ENCODE measurements at places on chromosomes 16 and 17. TPM values are rescaled to one million over a fixed set of nuclear protein-coding genes. Genes with fewer than 3 reads are reported as not detected.

DNA sequence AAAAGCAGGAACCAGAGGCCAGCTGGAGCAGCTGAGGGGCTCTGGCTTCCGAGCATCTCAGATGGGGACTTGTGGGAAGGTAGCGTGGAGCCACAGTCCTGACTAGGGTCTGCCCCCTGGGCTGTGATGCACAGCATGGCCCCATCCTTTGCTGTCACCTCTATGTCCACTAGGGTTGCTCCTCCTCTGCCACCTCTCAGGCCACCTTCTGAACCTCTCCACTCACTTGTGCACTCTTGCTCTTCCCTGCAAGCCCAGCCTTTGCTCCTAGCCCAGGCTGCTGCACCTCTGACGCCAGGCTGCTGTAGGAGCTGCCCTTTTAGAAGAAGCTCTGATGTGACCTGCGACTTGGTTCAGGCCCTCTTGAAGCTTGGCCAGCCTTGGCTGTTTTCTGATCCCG is 24.3 kb upstream of the SMPD3 start:
- H3K27ac ChIP-seq: no peak overlapping the region
- no peak for DNase-seq
- H3K4me3 ChIP-seq: no peak overlapping the region
- H3K36me3 ChIP-seq: no peaks in the 10 kb centered on the region
- H3K27me3 ChIP-seq: no peaks in the 10 kb centered on the region

DNA sequence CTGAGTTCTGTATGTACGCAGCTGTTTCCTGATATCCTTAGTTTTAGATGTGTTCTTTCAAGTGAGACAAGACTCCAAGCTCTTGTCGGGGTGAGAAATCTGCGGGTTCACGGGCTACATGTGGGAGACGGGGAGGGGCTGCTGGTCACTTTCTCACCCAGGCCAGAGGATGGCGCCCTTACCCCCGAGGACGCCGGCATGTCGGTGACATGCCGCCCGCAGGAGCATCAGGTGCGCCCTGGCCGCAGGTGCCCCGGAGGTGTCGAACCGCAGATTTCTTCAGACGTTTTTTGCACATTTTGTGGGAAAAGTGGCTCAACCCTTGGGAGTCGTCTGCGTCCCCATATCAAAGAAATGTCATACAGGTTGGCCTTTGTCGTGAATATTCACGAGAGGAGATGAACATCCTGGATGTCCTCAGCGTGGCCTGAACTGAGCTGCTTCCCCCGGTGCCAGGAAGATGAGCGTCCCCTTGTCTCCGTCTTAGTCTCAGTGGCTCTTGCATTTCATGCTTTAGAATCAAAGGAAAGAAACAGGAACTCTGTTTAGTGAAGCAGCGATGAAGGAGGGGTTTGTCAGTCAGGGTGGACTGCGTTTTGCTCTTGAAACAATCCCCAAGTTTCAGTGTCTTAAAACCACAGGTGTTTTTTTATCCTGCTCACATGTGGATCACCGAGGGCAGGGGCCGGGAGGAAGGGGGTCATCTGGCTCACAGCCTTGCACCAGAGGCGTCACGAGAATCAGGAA is 75.4 kb upstream of the ZNF750 start:
- H3K36me3 ChIP-seq: peaks cover 17% of the 10 kb centered on the region
- no peaks in the 10 kb centered on the region for H3K4me1 ChIP-seq
- no peak overlapping the region for H3K27ac ChIP-seq
- no peak overlapping the region for H3K4me3 ChIP-seq
- no peaks in the 10 kb centered on the region for H3K27me3 ChIP-seq
- no peak for DNase-seq

- no peak for DNase-seq
- no peak overlapping the region for H3K4me3 ChIP-seq
- H3K36me3 ChIP-seq: no peaks in the 10 kb centered on the region
- no peaks in the 10 kb centered on the region for H3K4me1 ChIP-seq
- H3K27me3 ChIP-seq: peaks cover 25% of the 10 kb centered on the region
Observed at GRCh38 chr16:23213831-23214230, 31.3 kb downstream of the SCNN1G start.

- no peaks in the 10 kb centered on the region for H3K27me3 ChIP-seq
- no peak overlapping the region for H3K27ac ChIP-seq
- peaks cover 33% of the 10 kb centered on the region for H3K4me1 ChIP-seq
- peaks cover 2% of the 10 kb centered on the region for H3K36me3 ChIP-seq
- DNase-seq: no peak
Observed at GRCh38 chr17:2388020-2388682, 12.7 kb downstream of the MNT start.

DNA sequence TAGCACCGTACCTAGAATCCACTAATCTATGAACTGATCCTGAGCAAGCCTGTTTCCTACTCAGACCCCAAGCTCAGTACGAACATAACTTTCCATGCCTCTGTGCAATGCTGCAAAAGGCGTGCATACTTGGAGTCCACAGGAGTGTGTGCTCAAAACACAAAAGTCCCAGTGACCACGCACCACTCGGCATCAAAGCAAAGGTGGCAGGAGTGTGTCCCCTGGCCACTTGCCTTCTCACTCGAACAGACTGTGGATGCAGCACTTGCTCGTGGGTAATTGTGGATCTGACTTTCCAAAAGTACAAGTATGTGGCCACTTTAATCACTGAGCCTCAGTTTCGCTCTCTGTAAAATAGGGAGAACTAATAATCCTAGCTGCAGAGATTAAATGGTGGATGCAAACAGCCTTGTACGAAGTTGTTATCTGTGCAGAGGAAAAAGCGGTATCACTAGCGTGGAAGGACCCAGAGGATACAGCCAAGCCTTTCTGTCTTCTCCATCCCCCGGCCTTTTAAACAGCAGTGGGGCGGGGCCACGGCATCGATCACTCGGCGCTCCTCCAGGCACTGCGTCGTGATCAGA is 311 bp upstream of the KDM8 start:
- H3K4me3 ChIP-seq: peak overlapping the region; percentile 95
- H3K36me3 ChIP-seq: peaks cover 6% of the 10 kb centered on the region
- peak overlapping the region; percentile 97 for H3K27ac ChIP-seq
- H3K27me3 ChIP-seq: no peaks in the 10 kb centered on the region
- peak; percentile 95 for DNase-seq

- H3K36me3 ChIP-seq: peaks cover 23% of the 10 kb centered on the region
- H3K4me3 ChIP-seq: no peak overlapping the region
- peaks cover 50% of the 10 kb centered on the region for H3K4me1 ChIP-seq
- H3K27me3 ChIP-seq: no peaks in the 10 kb centered on the region
Observed at GRCh38 chr17:4326608-4327007, 39.9 kb downstream of the UBE2G1 start.

DNA sequence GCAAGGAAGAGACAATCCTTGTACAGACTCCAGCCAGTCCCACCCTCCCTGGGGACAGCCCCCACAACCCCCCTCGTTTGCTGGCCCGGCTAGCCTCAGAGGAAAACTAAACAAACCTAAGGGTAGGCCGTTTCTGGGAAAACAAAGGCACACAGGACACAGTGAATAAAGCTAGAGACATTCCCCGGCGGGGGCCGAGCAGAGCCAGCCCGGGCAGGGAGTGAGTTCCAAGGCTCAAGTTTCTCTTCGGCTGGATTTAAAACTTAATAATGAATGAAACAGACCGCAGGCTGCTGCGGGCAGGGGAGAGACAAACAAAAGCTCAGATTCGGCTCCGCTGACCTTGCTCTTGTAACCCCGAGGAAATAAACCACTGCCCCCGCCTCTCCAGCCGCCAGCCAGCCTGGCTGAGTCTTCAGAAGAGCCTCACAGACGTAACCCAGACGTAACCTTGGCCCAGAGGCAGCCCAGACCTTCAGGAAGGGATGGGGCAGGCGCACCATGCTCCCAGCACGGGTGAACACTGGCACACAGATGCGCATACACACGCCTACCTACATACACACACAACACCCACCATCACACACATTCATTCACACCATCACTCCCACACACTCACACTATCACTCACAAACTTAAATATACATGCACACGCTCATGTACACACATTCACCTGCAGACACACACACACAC is 216.0 kb downstream of the ZNF423 start:
- H3K36me3 ChIP-seq: no peaks in the 10 kb centered on the region
- H3K4me3 ChIP-seq: no peak overlapping the region
- DNase-seq: no peak
- H3K27me3 ChIP-seq: peaks cover 3% of the 10 kb centered on the region

- no peak overlapping the region for H3K27ac ChIP-seq
- no peaks in the 10 kb centered on the region for H3K27me3 ChIP-seq
- H3K4me3 ChIP-seq: no peak overlapping the region
- DNase-seq: no peak
Observed at GRCh38 chr17:28105501-28105900, 63.0 kb downstream of the NLK start.

DNA sequence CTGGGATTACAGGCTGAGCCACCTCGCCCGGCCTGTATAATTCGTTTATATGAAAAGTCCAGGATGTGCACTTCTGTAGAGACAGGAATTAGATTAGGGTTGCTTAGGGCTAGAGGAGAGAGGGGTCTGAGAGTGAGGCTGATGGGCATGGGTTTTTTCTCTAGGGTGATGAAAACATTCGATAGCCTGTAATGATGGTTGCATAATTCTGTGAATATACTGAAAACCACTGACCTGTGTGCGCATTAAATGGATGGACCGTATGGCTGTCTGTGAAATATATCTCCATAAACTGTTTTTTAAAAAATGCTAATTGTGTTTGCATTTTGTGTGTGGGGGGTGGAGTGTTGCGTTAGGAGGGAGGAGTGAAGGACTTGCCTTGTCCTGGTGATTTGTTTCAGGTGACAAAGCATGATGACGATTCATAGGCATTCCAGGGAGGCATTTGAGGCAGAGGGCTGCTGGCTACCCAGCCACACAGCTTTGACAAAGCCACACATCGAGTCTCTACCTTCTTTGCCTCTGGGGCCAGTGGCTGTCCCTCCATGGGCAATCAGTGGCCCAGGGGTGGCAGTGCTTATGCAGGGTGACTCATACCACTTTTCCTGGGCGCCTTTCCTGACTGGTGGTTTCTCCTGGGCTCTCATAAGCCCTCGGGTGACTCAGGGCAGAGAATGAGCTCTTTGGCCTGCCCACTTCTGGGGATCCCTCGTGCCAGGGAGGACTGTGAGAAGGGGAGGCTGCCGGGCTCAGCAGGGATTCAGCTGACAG is 148.5 kb upstream of the WSCD1 start:
- H3K4me3 ChIP-seq: no peak overlapping the region
- no peak overlapping the region for H3K27ac ChIP-seq
- H3K27me3 ChIP-seq: peaks cover 3% of the 10 kb centered on the region
- no peak for DNase-seq

GRCh38 chr17:72691586-72691985 is 400.9 kb downstream of the SLC39A11 start:
- DNase-seq: no peak
- no peaks in the 10 kb centered on the region for H3K36me3 ChIP-seq
- H3K4me1 ChIP-seq: no peaks in the 10 kb centered on the region
- H3K27me3 ChIP-seq: no peaks in the 10 kb centered on the region
- H3K27ac ChIP-seq: no peak overlapping the region

- no peaks in the 10 kb centered on the region for H3K36me3 ChIP-seq
- H3K4me1 ChIP-seq: peaks cover 1% of the 10 kb centered on the region
- H3K4me3 ChIP-seq: no peak overlapping the region
- H3K27ac ChIP-seq: no peak overlapping the region
Observed at GRCh38 chr16:82175627-82176026, 5.6 kb upstream of the MPHOSPH6 start.

DNA sequence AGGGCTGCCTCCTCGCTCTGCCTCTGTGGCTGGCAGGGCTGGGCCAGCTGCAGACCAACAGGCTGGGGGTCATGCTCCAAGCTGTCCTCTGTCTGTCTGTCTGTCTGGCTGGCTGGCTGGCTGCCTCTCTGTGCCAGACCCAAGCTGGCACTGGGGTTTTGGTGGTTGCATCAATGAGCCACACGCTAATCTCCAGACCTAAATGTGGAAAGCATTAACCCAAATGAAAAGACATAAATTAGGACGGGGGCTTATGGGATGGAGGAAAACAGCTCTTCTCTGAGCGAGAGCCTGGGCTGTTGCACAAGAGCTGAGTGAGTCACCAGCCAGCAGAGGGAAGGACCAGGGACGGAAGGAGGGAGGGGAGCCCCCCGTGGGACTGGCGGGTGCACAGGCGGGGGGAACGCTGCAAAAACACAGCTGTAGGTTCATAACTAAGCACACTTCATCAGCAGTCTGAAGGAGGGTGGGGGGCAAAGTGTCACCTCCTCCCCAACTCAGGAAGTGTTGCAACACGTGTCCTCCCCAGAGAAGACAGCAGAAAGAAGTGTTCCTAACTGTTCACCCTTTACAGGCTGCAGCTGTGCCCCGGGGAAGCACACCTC is 83.4 kb downstream of the GAS7 start:
- H3K4me1 ChIP-seq: peaks cover 36% of the 10 kb centered on the region
- H3K4me3 ChIP-seq: peak overlapping the region; percentile 49
- peak overlapping the region; percentile 10 for H3K27ac ChIP-seq
- DNase-seq: peak; percentile 56
- peaks cover 3% of the 10 kb centered on the region for H3K27me3 ChIP-seq

DNA sequence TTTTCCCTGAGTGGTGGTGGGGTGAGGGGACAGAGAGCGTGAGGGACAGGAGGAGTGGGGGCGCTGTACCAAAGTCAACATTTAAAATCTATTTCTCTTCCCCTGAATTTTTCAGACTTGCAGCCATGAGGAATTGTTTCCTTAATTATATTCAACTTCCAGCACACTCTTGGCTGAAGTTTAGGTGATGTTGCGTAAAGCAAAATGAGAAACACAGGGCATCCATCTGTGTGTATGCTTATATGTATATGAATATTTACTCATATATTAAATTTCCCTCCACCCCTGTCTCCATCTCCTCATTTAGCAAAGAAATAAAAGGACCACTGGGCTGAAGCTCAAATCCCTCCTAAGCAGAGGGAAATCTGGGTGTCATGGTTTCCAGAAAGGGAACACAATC is 218.1 kb downstream of the XYLT1 start:
- H3K27me3 ChIP-seq: no peaks in the 10 kb centered on the region
- no peaks in the 10 kb centered on the region for H3K4me1 ChIP-seq
- no peaks in the 10 kb centered on the region for H3K36me3 ChIP-seq
- H3K4me3 ChIP-seq: no peak overlapping the region
- no peak for DNase-seq

GRCh38 chr16:50403491-50403890 is 34.7 kb upstream of the BRD7 start:
- no peak overlapping the region for H3K4me3 ChIP-seq
- no peak overlapping the region for H3K27ac ChIP-seq
- no peaks in the 10 kb centered on the region for H3K27me3 ChIP-seq
- no peak for DNase-seq
- no peaks in the 10 kb centered on the region for H3K36me3 ChIP-seq
- H3K4me1 ChIP-seq: no peaks in the 10 kb centered on the region

GRCh38 chr17:48023400-48024148 is 14.0 kb downstream of the COPZ2 start:
- H3K4me1 ChIP-seq: peaks cover 22% of the 10 kb centered on the region
- H3K27ac ChIP-seq: no peak overlapping the region

Gene C16orf46
- 0.86 TPM for total RNA-seq

Gene SLC38A8
- total RNA-seq: not detected

Gene SLFN14
- not detected for total RNA-seq

Gene YBX2
- total RNA-seq: 0.70 TPM

Gene CRYM
- not detected for total RNA-seq

Gene DNAAF8
- 0.31 TPM for total RNA-seq

Gene NAGPA
- total RNA-seq: 7.6 TPM

All from activated CD4-positive, alpha-beta memory T cell treated with anti-CD3 and anti-CD28 coated beads for 36 hours (primary cell).